ENCODE measurements at places on chromosomes 7 and 10.

- DNase-seq = no peak
Observed at GRCh38 chr10:8416192-8416701, 361.8 kb downstream of the GATA3 start.

- DNase-seq = peak; percentile 50
Observed at GRCh38 chr10:29734962-29735627, 100.3 kb upstream of the SVIL start.

DNA sequence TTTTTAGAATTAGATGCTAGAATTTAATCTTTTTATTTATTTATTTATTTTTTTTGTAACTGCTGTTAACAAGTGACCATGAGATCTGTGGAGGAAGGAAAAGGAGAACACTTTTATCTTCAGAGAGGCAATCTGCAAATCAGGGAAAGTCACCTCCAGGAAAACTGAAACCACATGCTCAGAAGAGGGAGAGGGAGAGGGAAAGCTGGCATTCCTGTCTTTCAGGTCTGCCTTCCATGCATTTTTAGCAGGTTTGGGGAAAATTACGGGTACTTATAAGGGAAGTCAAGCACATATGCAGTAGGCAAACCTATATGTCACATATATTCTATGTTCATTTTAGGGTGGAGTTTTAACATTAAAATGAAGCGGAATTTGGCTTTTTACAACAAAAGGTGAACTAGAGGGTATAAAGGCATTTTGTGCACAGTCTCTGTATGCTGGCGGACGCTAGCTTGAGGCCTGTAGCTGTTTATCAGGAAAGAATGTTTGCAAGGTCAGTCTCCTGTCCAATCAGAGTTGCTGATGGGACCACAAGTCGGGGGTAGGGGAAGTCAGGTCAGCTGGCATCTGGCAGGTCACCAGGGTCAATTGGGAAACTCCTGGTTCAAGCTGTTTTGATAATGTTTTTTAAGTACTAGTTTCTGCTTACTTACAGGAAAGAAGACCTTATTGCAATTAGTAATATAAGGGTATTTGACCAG, 333.5 kb downstream of the GPR158 start:
- no peak for DNase-seq

GRCh38 chr10:17210361-17210760, 8.9 kb upstream of the TRDMT1 start:
- DNase-seq = peak; percentile 61

DNA sequence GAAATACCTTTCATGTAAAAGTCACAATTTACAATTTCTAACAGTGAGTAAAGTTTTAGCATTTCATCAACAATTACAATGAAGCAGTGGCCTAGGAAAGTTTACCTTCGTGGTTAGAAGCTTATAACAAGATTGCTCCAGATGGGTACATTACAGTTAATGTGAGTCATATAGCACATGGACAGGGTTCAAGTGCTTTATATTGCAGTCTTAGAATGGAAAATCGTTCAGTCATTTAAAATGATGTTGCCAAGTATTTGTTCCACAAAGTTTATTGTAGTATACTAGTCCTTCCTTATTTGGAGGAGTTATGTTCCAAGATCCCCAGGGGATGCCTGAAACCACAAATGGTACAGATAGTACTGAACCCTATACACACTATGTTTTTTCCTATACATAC, 174.6 kb upstream of the TARP start:
- peak; percentile 54 for DNase-seq

GRCh38 chr7:65731562-65732035, 141.3 kb upstream of the VKORC1L1 start:
- no peak for DNase-seq

DNA sequence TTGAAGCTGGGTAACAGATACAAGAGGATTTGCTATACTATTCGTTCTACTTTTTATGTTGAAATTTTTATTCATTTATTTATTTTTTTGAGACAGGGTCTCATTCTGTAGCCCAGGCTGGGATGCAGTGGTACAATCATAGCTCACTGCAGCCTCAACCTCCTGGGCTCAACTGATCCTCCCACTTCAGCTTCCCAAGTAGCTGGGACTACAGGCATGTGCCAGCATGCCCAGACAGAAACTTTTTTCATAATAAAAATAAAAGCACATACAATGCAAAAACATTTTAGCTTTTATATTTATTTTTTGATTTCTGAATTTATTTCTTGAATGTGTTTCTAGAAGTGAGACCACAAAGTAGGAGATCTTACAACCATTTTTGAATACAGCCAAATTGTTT, 71.2 kb downstream of the FANK1 start:
- no peak for DNase-seq

- DNase-seq = peak; percentile 90
Observed at GRCh38 chr10:119190353-119190752, 11.7 kb upstream of the PRDX3 start.

DNA sequence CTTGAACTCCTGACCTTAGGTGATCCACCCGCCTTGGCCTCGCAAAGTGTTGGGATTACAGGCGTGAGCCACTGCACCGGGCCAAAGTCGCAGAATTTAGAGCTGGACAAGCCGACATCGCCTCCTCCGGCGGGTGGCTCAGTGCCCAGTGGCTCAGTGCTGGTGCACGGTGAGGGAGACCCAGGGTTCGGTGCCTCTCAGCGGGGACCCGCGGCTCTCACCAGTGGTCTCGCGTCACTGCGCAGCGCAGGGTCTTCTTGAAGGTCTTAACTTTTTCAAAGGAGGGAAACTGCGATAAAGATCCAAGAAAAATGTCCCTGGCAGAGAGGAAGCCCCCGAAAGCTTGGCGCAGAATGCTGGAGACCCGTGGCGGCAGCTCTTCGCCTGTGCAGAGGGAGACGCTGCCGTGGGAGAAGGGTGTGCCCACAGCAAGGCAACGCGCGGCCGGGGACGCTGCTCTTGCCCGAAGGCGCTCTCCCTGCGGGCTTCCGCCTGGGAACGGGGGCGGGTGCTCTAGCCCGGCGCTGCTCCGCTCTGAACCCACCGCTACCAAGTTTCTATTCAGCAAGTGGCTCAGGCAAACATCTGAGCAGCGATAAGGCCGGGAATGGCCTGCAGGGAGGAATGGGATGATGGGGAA, 324.3 kb downstream of the DNAJB6 start:
- DNase-seq = no peak

- DNase-seq = no peak
Observed at GRCh38 chr7:27106181-27106900, 3.9 kb upstream of the HOXA2 start.

- peak; percentile 29 for DNase-seq
Observed at GRCh38 chr7:137110091-137110509, 233.4 kb downstream of the PTN start.

DNA sequence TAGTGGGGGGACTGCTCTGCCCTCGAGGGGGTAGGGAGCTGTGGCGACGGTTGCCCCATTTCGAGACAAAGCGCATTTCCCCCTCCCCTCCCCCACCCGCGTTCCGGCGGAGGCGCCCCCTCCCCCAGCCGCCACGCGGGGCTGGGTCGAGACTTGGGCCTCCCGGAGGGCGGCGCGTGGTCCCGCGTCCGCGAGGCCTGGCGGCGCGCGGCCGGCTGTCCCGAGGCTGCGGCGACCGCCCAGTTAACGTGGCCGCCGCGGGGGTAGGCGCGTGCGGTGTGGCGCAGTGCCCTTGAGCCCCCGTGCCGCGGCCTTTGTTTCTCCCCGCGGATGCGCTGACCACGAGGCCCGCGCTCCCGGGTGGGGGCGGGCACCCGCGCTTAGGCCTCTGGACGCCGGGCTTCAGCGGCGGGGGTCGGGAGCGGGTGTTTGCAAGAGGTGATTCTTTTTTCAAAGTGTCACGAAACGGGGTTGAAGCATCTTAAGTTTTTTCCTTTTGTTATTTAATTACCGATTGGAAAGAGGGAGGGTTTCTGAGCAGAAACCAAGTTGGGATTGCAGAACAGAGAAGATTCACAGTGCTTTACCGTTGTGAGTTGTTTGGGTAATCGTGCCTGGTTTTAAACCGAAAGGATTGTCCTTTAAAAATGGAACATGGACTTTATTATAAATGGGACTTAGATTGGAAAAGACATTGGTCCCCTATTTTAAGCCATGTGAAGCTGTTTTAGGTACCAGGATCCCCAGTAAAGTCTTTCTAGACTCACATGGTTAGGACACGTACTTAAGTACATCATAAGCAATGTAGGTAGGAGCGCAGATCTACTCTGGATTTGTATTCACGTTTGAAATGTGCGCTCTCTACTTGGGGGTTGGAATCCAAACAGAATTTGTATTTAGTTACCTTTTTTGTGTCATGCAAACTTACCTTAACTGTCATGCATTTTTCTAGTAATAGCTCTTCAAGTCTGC, 760 bp downstream of the CBX3 start:
- peak; percentile 43 for DNase-seq

GRCh38 chr7:151506901-151507382, 12.8 kb downstream of the RHEB start:
- peak; percentile 24 for DNase-seq

- no peak for DNase-seq
Observed at GRCh38 chr10:79165070-79165778, 96.5 kb downstream of the ZMIZ1 start.

GRCh38 chr7:2123360-2123759, 109.4 kb downstream of the MAD1L1 start:
- no peak for DNase-seq

- DNase-seq = peak; percentile 45
Observed at GRCh38 chr7:125326666-125327255, 397.1 kb upstream of the POT1 start.

DNA sequence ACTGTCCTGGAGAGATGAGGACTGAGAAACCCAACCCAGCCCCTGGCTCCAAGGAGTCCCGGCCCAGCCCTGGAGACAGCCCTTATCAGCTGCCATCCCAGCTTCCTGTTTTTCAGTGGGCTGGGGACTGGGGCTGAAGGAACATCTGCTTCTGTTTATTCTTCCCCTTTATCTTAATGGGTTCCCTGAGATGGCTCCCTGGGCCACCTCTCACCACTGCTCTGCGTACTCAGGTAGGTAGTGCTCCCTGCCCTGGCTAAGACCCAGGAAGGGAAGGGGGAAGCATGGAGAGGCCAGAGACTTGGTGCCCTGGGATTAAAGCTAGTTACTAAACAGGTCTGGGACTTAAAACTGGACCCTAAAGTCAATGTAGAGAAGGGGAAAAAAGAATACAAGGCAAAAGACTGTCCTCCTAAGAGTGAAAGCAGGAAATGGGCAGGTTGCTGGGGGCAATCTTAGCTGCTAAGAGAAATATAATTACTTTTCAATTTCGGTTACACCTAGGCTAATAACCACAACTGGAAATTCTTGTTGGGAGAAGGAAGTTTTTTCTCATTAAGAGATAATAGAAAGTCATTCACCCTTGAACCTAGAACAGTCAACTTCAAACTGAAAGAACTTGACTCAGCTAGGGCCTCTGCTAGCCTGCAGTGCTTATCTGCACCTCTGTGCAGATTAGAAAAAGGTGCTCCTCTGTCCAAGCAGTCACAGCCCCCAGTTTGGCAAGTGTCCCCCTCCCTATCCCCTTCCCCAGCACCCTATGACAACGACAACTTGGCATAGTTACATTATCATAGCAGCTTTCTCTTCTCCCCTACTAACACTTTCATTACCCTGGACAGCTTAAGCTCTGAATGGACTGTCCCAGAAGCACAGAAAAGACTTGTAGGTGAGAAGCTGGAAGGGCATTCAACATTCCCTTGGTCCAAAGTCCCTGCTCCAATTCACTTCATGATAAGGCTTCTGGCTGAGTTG, 65.6 kb upstream of the KDM7A start:
- DNase-seq = no peak

GRCh38 chr10:106777841-106778240, 386.7 kb downstream of the SORCS1 start:
- DNase-seq = no peak

DNA sequence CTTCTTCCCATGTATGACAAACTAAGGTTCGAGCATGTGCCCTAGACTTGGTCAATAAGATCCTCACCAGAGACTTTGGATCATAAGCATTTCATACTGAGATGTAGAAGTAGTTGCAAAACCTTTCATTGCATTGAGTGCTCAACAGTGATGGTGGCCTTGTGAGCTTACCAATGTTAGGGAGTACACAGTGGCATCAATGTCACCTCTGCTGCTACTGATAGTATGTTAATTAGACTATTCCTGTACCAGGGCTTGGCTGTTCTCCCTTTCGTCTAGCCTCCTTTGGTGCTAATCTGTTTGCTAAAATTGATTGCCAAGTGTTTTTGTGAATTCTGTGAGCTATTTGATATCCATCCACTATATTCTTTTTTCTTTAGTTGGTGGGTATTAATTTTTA, 264.5 kb upstream of the SEMA3C start:
- DNase-seq = no peak

DNA sequence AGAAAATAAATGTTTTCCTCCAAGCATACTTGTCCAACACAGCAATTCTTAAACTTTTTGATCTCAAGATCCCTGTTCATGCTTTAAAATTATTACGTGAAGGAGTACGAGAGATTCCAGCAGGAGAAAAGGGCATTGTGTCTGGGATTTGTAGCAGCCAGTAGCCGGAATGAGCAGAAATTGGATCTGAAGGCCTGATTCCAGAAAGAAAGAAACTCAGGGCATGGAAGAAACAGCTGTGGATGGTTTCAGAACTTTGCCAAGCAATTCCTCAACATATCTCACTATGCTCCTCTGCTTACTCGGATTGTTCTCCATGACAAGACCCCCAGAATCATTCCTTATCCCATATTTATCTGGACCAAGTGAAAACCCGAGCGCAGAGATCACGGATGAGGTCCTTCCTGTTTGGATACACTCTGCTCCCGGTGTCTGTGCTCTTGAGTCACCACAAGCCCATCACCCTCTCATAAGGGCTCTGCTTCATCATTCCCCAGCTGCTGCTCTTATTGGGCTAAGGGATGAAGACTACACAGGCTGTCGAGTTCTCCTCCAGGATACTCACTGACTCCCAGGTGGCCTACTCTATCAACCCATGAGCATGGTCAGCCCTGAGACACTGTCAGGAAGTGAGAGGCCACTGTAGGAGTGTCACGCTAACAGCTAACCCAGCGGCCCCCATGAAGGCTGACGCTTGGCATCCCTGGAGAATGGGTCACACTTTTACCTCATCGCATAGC, 121.0 kb upstream of the LANCL2 start:
- DNase-seq = no peak

DNA sequence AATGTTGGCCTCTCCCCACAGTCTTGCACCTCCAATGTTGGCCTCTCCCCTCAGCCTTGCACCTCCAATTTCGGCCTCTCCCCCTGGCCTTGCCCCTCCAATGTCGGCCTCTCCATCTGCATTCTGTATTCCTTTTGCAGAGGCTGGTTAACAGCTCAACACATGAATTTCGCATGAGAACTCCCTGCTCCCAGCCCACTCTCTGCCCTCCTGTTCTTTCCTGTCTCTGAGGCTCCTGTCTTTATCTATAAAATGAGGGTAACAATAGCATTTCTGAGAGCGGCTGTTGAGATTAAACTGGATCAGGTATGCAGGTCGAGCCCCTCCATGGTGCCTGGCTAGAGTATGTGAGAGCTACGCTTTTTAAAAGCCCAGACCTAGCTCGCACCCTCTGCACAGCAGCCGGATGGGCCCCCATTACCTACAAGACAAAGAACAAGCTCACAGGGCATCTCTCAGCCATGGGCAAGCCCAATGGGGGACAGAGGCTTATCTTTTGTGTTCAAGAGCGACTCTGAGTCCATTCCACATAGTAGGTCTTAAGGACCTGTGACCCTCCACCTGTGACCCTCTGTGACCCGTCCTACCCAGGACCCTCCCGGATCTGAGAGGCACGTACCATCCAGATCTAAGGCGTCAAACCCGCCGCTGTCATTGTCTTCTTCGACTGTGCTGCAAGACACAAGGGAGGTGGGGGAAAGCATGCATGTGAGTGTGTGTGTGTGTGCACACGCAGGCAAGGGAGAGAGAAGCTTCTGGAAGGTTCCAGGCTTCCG, 82.2 kb upstream of the GNA12 start:
- no peak for DNase-seq
